ENCODE measurements at places on chromosomes 7 and 10. TPM values are rescaled to one million over a fixed set of nuclear protein-coding genes. Genes with fewer than 3 reads are reported as not detected.
A peak's percentile ranks its signal among the peaks of the same experiment; 100 is the strongest.

The CCDC146 gene
- 1.1 TPM for total RNA-seq

The ZKSCAN1 gene
- 46.6 TPM for total RNA-seq

The ADAM22 gene
- total RNA-seq: 12.4 TPM

The PRLHR gene
- not detected for total RNA-seq

The HNRNPA2B1 gene
- total RNA-seq: 1,097 TPM

The EBLN1 gene
- not detected for total RNA-seq

DNA sequence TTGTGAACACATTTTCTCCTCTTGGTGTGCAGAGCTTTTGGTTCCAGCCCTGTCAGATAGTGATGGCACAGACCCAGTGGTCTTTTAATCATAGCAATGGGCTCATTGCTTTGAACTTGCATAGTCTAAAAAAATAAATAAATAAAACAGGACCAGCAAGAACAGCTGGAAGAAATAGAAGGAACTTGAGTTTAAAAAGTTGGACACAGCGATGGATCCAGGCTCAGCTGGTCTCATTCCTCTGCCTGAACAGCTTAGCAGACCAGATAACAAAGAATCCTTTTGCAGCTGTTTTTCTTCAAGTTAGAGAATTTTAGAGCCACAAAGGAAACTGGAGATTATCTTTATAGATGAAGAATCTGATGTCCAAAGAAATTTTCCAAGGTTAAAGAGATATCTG is 1005.6 kb downstream of the LRMDA start:
- H3K4me3 ChIP-seq: no peak overlapping the region
- DNase-seq: no peak
- H3K36me3 ChIP-seq: no peaks in the 10 kb centered on the region

DNA sequence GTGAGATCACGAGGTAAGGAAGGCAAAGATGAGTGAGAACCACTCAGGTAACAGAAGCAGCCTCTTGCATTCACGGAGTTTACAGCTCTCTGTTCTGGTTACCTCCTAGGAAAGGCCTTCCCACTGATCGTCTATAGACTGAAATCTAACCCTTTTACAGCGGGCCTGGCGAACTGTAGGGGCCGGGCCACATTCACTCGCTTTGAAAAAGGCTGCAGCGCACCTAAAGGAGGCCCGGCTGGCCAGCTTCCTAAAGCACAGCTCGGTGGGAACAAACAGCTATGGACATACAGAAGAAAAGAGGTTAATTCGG is 565 bp downstream of the ATP5MK start:
- H3K4me3 ChIP-seq: peak overlapping the region; percentile 100
- no peaks in the 10 kb centered on the region for H3K27me3 ChIP-seq
- peaks cover 25% of the 10 kb centered on the region for H3K4me1 ChIP-seq
- H3K27ac ChIP-seq: peak overlapping the region; percentile 94

DNA sequence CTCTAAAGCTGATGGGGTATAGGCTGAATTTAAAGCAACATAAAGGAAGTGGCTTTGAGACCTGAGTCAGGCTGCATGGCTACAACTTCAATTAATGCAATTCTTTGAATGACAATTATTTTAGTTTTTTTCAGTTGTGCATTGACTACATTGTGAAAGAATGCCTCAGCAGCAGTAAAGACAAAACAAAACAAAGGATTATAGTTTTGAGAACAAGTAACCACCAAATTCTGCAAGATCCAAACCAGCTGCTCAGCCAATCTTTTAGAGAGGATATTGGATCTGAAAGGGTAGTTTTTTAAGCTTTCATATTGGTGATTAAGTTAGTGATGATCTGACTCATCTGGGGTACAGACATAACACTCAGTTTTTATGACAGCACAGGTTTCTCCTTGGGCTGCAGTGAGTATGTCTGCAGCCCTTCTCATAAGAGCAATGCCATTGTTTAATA is 40.6 kb upstream of the ABCA13 start:
- no peak for DNase-seq
- H3K36me3 ChIP-seq: peaks cover 12% of the 10 kb centered on the region
- H3K27ac ChIP-seq: peak overlapping the region; percentile 27

- H3K4me1 ChIP-seq: peaks cover 65% of the 10 kb centered on the region
- DNase-seq: no peak
- no peaks in the 10 kb centered on the region for H3K27me3 ChIP-seq
- no peak overlapping the region for H3K4me3 ChIP-seq
These were observed 23.2 kb downstream of the PDZD8 start for GRCh38 chr10:117351996-117352395.

GRCh38 chr7:54933643-54934042 is 85.2 kb upstream of the EGFR start:
- no peak for DNase-seq
- peaks cover 49% of the 10 kb centered on the region for H3K27me3 ChIP-seq
- H3K36me3 ChIP-seq: peaks cover 13% of the 10 kb centered on the region
- peaks cover 7% of the 10 kb centered on the region for H3K4me1 ChIP-seq
- H3K4me3 ChIP-seq: peak overlapping the region; percentile 78
- no peak overlapping the region for H3K27ac ChIP-seq

DNA sequence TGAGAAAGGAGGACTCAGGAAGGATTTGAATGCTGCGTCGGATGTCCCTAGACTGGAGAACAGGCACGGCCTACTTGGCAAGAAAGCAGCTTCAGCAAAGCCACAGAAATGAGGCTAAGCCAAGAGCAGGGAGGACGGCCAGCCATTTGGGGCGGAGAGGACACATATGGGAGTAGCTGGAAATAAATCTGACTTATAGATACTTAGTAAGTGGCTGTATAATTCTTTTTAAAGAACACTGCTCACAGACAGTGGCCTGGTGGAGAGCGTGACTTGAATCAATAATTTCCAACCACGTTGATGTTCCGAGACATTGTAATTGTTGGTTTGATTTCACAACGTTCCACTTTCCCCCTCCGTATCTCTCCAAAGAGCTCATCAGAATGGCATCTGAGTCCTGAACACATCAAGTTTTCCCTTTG is 67.7 kb upstream of the JCAD start:
- no peak overlapping the region for H3K4me3 ChIP-seq
- DNase-seq: no peak
- no peaks in the 10 kb centered on the region for H3K36me3 ChIP-seq
- no peak overlapping the region for H3K27ac ChIP-seq

GRCh38 chr7:151537818-151538561 is 18.3 kb upstream of the RHEB start:
- no peaks in the 10 kb centered on the region for H3K27me3 ChIP-seq
- no peak overlapping the region for H3K4me3 ChIP-seq
- H3K36me3 ChIP-seq: no peaks in the 10 kb centered on the region
- no peak for DNase-seq
- H3K27ac ChIP-seq: no peak overlapping the region

- H3K4me1 ChIP-seq: peaks cover 9% of the 10 kb centered on the region
- H3K4me3 ChIP-seq: no peak overlapping the region
- no peak for DNase-seq
- H3K27me3 ChIP-seq: no peaks in the 10 kb centered on the region
- H3K27ac ChIP-seq: no peak overlapping the region
- peaks cover 21% of the 10 kb centered on the region for H3K36me3 ChIP-seq
These were observed 92.2 kb downstream of the PRKCQ start for GRCh38 chr10:6487920-6488319.

DNA sequence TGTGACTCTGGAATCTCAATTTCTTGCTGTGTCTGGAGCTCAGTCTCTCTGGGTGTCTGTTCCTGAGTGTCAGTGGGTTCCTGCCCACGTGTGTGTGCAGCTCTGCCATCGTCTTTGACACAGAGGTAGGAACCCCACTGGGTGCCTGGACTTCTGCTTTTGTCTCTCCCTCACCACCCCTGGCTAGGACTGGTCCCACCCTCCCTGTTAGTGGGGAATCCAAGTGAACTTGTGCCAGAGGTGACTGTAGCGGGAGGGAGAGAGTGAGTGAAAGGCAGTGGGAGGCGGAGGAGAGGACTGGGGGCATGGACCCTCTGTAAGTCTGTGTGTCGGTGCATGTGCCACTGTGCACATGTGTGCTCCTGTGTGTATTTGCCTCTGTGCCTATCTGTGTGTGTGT is 299.9 kb upstream of the ZMIZ1 start:
- H3K4me3 ChIP-seq: no peak overlapping the region
- H3K36me3 ChIP-seq: no peaks in the 10 kb centered on the region
- no peaks in the 10 kb centered on the region for H3K27me3 ChIP-seq

GRCh38 chr7:116097365-116098009 is 66.9 kb upstream of the TFEC start:
- no peaks in the 10 kb centered on the region for H3K27me3 ChIP-seq
- H3K36me3 ChIP-seq: no peaks in the 10 kb centered on the region
- H3K27ac ChIP-seq: no peak overlapping the region

All from WTC11 (cell line).